AG10803 (cell line): ENCODE measurements at places on chromosomes 12 and 14.

- no peak for DNase-seq
Measured at GRCh38 chr12:47408171-47408871, 297.5 kb downstream of the RPAP3 start.

- peak; percentile 74 for DNase-seq
Measured at GRCh38 chr12:1518591-1519516, 75.5 kb downstream of the FBXL14 start.

DNA sequence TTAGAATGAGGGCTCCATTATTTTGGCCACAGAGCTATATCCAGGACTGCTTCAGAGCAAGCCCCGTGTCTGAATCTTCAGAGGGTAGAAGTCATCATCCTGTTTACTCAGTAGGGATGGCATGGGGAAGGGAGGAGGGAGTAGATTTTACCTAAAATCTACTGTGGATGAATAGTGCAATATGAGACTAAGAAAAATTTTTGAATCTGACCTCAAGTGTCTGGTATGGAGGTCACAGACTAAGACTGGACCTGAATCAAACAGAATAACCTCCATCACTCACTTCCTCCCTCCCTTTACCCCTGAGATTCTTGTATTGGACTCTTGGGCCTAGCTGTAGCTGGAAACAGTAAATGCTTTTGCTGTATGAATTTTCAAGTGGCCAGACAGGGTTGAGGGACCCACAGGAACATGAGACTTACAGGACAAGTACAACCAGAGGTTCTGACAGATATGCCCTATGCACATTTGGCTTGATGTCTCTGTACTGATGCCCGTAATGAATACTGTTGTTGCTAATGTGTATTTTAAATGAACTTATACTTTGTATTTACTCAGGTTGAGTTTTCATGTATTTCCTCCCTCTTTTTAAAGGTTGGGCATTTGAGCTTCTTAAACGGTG, 78.5 kb downstream of the CCDC91 start:
- no peak for DNase-seq

GRCh38 chr12:131621701-131622421, 89.0 kb upstream of the SFSWAP start:
- DNase-seq, result no peak

- DNase-seq, result no peak
Measured at GRCh38 chr14:72540836-72541235, 353.1 kb downstream of the DPF3 start.

DNA sequence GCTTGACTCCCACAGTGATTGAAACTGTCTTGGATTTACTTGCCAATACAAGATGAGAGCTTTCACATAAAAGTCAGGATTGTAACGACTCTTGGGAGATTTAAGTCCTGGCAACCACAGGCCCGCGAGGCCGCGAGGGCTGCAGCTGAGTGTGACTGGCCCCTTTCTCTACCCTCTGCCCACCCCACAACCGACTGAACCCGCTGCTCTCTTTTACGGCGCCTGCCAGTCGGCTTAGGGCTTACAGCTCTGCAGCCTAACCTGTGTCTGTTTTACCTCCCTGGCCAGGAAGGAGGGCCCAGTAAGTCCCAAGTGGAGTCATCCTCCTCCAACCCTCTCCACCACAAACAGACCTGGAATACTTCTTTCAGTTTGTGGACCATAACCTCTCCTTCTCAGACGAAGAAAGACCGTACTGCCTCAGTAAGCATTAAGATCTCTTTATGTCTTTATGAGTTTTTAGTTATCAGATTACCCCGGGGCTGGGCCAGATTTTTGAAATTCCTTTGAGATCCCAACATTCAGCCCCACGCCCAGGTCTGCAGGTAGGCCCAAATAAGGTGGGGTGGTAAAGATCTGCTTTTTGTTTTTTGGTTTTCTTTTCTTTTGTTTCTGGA, 12.6 kb upstream of the TIGAR start:
- no peak for DNase-seq

- no peak for DNase-seq
Measured at GRCh38 chr12:57380300-57380699, 50.5 kb downstream of the R3HDM2 start.

GRCh38 chr12:14257734-14258574, 107.5 kb upstream of the ATF7IP start:
- peak; percentile 99 for DNase-seq

DNA sequence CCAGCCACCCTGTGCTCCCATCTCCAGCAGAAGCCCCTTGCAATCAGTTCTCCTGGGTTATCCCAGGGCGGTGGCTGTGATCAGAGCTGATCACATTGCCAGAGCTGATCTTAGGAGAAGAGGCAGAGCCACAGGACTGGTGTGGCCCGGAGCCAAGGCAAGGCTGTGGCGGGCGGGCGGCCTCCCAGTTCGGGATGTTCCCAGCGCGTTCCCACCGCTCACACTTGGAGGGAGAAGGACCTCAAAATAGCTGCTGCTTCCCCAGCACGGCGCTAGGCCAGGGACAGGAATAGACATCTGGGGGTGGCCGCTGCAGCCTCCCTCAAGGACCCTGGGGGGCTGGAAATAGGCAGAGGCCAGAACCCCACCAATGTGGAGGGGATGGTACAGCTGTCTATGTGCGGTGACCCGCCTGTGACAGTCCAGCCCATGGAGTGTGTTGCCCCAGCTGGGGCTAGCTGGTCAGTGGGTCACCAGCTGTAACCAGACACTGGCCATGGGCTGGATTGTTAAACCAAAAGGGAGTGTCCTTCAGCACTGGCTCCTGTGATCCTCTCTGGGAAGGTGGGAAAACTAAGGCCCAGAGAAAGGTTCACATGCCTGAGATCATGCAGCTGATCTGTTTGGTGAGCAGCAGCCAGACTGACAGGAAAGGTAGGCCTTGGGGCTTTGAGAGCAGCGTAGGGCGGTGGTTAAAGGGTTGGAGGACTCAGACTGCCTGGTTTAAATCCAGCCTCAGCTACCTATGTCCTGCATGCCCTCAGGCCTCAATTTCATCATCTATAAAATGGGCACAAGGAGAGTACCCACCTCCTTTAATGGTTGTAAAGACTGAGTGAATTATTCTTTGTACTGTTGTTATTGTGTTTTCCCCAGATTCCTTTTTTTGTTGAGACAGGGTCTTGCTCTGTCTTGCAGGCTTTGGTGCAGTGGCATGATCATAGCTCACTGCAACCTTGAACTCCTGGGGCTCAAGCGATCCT, 8.0 kb upstream of the POP5 start:
- no peak for DNase-seq

GRCh38 chr12:33000016-33000415, 103.4 kb upstream of the PKP2 start:
- DNase-seq, result no peak

DNA sequence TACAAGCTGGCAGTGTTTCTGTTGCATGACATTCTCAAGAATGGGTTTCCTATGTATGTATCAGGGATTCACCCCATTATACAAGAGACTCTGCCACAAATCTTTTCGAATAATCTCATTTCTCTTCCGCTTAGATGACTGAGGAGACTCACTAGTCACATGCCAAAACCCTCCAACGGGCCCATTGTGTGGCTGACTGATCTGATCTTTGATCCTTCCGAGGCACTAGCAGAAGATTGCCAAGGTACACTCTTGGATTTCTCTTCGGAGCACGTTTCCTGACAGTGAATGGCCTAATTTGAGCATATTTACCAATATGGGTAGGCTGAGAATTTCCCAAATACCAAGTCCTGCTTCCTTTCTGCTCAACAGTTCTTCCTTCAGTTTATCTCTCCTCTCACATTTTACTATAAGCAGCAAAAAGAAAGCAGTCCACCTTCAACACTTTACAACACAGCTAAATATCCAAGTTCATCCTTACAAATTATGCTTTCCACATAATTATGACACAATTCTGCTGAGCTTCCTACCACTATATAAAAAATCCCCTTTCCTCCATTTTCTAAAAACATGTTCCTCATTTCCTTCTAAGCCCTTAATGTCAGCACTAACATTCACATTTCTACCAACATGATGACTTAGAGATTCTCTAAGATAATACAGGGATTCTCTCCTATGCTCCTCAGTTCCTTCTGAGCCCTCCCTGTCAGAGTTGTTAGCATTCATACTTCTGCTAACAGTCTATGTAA, 11.0 kb downstream of the PRPH start:
- DNase-seq, result no peak

DNA sequence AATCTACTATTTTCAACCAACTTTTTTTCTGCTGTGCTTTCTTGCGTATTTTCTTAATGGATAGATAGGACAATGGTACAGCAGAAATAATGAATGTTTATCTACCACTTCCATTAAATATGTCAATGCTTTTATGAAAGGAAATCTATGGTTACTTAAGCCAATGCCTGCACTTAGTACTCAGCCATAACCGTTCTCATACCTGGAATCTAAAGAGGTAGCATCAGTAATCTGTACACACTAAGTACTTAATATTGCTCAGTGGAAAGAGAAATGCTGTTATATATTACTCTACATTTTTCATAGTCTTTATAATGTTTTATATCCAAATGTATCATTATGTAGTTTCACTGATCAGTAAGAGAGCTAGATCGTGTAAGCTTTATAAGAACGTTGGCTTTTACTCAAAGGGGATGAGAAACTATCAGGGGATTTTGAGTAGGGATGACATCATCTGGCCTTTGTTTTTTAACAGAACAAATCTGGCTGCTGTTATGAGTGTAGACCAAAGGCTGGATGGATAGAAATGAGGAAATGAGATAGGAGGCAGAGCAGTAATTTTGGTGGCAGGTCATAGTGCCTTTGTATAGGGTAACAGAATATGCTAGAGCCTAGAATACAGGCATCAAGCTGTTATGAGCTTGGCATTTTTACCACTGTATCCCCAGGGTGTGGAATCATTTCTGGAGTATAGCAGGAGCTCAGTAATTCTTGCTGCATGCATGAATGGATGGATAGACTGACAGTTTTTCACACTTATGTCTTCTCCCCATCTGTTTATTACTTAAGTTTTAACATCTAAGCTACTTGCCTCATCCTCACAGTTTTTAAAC, 34.0 kb downstream of the ALG10B start:
- DNase-seq, result no peak

- DNase-seq, result no peak
Measured at GRCh38 chr12:125070112-125070511, 4.9 kb downstream of the AACS start.

DNA sequence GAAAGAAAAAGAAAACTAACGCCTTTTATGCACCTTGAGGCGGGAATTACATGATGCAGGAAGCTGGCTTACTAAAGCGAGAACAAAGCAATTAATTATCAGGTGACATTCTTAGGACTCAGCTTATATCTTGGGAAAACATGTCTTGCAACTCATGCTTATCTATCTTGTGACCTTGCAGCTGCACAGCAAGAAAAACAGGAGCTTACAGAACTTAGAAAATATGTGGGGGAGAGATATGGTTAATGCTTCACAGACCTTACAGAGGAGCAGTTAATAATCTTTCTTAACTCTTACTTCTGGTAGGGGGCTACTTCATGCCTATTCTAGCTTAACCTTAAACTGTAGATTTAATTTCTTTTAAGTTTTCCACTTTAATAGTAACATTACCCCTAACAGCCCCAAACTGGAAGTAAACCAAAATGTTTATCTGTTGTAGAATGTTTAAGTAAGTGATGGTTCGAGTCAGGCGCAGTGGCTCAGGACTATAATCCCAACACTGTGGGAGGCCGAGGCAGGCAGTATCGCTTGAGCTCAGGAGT, 13.2 kb upstream of the OR11G2 start:
- DNase-seq, result no peak

GRCh38 chr12:16392846-16393535, 45.5 kb downstream of the MGST1 start:
- DNase-seq, result no peak

- no peak for DNase-seq
Measured at GRCh38 chr12:103399986-103400385, 95.8 kb downstream of the C12orf42 start.

GRCh38 chr14:95663226-95663797, 22.9 kb upstream of the TCL1B start:
- no peak for DNase-seq

DNA sequence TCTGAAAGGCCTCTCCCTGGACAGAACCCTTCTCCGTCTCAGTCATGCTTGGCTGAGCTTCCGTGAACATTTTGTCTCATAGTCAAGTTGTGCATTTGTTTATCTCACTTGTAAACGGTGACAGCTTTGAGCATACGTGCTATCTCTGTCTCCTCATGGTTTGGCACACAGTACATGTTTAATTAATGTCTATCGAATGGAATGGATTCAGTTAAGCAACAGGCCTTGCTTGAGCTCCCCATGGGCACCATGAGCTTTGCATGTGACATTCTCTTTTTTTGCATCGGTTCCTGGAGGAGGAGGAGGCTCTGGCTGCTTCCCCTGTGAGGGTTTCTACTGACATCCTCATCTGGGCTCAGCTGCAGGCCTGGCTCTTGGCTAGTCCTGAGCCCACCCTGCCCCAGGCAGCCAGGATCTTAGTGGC, 80.0 kb downstream of the PRIMA1 start:
- no peak for DNase-seq

GRCh38 chr14:105102893-105103292, 37.7 kb upstream of the GPR132 start:
- DNase-seq, result no peak

DNA sequence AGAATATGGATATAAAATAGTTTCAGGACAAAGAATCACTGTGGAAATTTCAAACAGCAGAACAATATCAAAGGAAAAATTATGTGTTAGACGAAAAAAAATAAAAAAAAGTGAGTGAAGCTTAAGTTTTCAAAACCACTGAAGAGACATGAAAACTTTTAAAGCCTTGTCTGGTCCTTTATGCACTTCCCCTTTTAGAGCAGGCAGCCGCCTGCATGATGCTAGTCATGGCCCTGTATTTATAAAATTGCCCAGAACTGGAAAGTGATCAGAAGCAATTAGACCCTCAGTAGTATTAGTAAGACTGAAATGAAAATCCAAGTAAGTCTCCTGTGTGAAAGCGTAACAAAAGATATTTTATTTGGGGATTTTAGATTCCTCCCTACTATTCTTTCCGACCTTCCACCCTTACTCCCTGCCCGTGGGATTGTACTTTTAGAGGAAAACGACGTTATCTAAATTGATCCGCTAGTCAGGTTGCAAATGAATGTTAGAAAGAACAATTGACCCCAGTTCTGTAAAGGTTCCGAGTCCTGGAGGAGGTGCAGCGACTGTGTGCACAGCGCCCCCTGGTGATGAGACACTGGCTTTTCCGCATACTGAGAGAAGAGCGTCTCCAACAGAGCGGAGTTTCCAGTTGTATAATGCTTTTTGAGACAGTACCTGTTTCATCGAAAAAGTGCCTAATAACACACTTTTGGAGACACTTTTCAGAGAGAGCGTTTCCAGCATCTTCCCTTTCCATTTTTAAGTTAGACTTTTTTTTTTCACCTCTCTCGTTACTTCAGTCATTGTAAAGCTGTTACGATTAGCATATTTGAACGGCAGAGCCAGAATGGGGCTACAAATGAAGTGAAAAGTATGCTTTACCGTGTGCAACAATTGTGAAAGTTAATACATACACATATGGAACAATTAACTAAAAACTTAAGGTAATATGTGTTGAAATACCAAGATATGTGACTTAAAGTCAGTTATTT, 12.4 kb downstream of the MGST1 start:
- peak; percentile 43 for DNase-seq
